ENCODE measurements at places on chromosomes 16 and 17.

DNA sequence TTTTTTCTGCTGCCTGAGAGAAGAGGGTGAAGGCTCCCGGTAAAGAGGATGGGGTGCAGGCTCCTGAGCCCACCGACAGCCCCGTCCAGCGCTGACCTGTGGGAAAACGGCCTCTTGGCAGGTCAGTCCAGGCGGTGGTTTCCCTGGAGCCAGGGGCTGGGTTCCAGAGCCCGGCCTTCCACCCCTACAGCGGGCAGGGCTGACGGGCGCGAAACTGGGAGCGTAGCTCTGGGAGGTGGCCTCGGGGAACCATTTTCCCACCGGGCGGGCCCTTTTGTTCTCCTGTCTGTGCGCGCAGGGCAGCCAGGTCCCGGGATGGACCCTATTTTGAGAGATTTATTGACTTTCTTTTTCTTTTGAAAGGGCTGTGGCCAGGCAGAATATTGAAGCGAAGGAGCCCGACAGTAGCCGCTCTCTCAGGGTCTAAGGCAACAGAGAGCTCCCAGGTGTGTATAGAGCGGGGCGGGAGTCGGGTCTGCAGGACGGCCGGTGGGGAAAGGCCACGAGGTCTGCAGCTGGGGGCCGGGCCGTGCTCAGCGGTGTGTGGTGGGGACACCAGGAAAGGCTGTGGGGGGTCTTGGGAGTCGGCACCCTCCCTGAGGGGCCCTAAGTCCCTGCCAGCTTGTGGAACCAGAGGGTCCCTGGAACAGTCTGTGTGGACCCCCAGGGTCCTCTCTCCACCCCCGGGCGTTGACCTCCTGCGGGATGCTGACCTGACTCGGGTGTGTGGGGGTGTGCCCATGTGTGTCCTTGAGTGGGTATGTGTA lies 32.3 kb downstream of the METRNL start:
- DNase-seq = no peak

GRCh38 chr16:30068750-30069610 lies 3.4 kb downstream of the ALDOA start:
- peak; percentile 72 for DNase-seq

GRCh38 chr17:63423251-63423950 lies 22.7 kb downstream of the CYB561 start:
- DNase-seq = no peak

GRCh38 chr17:10574324-10574723 lies 24.9 kb upstream of the MYH2 start:
- DNase-seq = no peak

- no peak for DNase-seq
Observed at GRCh38 chr17:16374146-16374938, 6.5 kb upstream of the UBB start.

GRCh38 chr16:77220427-77220826 lies 21.2 kb downstream of the SYCE1L start:
- no peak for DNase-seq

GRCh38 chr16:48408688-48409087 lies 23.5 kb upstream of the SIAH1 start:
- no peak for DNase-seq

DNA sequence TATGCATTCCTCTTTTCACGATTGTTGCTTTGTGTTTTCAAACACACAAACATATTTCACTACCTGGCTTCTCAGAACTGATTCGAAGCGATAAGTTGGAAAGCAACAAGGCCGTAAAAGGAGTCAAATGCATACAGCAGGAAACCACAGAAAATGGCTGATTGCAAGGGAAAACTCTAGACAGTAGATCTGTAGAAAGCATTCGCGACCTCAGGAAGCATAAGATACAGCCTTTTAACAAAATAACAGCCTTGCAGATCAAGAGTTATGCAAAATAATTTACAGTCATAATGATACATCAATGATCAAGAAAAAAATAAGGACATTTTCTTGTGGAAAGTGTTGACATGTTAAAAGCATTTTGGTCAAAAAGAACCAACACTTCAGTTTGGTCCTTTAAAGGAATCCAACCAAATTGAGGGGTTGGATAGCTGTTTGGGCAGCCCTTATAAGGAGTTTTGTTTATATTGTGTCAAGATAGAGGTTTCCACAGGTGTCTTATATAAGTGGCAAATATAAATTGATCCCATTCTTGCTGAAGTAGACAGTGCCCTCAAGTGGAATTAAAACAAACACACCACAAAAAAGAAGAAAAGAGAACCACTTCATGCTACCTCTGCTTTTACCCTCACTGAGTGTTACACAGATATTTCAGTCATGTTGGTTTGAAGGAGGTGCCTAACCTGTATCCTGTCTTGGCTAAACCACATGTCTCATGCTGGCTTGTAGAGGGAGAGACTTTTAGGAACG lies 5.5 kb downstream of the CYLD start:
- peak; percentile 73 for DNase-seq

GRCh38 chr16:56355221-56355620 lies 70.1 kb downstream of the AMFR start:
- no peak for DNase-seq

DNA sequence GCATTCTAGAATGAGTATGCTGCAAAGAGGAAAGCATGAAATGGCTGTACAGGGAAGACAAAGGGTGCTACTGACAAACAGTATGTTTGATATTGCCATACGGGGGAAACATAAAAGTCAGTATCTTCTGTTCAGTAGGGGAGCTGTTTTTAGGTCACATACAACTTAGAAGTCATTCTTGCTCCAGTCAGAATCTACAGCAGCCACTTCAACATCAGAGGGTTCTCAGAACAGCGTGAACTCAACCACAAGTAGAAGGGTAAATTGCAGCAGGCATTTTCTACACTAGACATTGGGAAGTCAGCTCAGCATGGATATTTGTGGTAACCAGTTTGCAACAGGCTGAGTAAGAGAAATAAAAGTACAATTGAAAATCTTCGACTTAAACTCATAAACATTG lies 1241.8 kb upstream of the GOT2 start:
- no peak for DNase-seq

DNA sequence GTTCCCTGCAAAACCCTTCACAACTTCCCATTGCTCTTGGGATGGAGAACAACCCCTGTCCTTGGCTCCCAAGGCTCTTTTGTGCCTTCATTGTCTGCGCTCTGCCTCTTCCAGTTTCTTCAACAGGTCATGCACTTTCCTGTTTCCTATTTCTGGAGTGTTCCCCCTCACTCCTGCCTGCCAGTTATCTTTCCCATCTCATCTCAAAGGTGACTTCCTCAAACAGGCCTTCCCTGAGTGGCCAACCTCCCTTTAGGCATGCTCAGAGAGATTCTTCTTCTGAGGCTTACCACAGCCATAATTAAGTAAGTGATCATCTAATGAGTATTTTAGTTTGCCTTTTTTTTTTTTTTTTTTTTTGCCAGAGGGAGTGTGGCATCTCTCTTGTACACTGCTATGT lies 2.9 kb upstream of the CYLD start:
- no peak for DNase-seq

DNA sequence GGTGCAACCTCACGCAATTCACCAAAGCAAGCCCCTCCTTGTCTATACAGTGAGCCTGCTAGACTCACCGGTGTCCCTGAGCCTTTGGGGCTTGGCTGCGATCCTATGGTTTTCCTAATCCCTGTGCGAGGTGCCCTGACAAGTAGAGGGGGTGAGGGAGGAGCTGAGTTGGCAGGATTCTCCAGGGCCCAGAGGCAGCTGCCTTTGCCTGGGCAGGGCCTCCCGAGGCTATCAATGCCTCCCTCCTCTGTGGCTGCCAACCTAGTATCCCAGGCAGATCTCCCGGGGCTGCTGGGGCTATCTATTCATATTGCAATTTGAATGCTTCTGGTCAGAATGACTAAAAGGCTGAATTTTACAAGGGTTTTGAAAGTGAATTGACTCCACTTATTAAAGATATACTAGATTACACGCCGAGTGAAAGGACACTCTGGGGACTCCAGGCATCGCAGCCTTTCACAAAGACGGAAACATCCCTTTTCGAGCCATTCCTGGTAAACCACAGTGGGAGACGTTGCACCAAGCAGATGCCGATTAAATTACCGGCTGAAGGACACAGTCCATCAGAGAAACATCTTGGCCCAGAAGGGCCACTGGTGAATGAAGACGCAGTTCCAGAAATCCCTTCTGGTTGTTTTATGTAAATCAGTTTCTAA lies 11.3 kb upstream of the PITPNM3 start:
- no peak for DNase-seq

GRCh38 chr17:31499771-31500554 lies 108.5 kb downstream of the RAB11FIP4 start:
- DNase-seq = no peak

- no peak for DNase-seq
Observed at GRCh38 chr16:51228097-51228659, 77.1 kb upstream of the SALL1 start.

DNA sequence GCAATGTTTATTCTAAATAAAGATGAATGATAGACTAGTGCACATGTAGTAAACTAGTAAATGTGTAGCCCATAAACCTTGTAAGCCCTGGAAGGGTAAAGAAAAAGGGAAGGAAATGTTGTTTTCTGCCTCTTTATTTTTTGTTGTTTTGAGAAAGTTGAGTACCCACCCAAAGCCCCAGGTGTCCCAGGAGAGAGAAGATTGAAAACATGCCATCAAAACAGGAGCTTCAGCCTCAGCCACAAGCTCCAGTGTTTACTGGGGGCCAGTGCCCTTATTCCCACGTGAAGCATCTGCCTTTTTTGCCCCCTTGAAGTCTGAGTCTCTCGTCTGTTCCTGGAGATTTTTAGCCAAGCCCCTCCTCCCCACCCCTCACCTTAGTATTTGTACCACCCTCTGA lies 121.5 kb downstream of the PRKCB start:
- no peak for DNase-seq

DNA sequence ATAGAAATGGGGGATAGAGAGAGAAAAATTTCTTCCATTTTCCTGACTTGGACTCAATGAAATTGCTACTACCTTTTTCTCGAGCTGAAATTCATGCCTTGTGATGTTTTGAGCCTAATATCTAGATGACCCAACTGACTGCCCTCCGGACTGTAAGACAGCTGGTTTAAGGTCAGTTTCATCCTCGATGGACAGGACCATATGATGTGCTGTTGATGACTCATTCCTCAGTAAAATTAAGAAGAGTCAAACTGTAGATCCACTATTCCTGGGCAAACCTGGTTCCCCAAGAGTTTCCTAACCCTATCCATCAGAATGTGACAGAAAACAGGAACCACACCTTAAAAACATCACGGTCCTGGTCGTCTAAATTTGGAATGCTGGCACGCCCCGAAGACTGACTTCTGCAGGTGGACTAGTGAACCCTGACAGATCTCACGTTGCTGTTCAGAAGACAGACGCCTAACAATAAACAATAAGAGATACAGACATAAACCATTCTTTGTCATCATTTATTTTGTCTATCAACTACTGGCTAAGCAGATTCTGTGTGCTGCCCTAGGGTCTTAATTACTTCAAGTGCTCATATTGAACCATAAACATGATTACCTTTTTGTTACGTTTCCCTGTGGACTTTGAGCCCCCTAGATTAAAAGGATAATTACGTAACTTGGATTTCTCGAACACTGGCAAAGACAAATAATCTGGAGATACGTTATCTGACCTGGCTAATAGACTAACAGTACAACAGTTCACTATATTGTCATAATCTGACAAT lies 45.1 kb upstream of the NOS2 start:
- DNase-seq = no peak

DNA sequence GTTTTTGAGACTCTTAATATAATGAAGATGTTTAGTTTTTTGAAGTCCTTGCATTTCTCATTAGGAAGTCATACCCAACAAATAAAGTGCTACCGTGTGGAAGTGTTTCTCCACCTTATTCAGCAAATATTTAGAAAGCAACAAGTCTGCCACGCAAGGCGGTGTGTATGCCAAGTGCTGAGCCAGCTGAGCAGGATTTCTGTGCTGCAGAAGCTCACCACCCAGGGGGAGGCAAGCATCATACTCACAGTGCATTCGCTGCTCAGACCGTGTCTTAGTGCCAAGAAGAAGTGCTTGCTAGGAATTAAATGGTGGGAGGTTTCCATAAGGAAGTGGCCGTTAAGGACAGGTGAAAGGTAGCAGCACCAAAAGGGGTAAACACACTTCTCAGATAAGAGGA lies 111.2 kb downstream of the ARHGAP44 start:
- DNase-seq = no peak

DNA sequence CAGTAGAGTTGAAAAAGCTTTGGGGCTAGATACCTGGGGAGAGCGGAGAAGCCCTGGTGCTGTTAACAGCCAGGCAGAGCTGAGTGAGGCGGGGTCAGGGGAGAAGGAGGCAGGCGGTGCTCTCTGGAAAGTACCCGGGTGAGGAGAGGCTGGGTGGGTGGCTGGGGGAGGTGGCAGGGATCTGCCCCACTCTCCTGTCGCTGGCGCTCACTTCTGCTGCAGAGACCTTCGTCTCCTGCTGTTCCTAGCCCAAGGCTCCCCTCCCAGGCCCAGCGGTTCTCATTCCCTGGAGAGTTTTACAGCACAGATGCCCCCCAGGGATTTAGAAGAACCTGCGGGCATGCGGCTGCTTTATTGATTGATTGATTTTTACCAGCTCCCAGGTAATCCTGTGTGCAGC lies 302.8 kb downstream of the IRF8 start:
- DNase-seq = no peak

DNA sequence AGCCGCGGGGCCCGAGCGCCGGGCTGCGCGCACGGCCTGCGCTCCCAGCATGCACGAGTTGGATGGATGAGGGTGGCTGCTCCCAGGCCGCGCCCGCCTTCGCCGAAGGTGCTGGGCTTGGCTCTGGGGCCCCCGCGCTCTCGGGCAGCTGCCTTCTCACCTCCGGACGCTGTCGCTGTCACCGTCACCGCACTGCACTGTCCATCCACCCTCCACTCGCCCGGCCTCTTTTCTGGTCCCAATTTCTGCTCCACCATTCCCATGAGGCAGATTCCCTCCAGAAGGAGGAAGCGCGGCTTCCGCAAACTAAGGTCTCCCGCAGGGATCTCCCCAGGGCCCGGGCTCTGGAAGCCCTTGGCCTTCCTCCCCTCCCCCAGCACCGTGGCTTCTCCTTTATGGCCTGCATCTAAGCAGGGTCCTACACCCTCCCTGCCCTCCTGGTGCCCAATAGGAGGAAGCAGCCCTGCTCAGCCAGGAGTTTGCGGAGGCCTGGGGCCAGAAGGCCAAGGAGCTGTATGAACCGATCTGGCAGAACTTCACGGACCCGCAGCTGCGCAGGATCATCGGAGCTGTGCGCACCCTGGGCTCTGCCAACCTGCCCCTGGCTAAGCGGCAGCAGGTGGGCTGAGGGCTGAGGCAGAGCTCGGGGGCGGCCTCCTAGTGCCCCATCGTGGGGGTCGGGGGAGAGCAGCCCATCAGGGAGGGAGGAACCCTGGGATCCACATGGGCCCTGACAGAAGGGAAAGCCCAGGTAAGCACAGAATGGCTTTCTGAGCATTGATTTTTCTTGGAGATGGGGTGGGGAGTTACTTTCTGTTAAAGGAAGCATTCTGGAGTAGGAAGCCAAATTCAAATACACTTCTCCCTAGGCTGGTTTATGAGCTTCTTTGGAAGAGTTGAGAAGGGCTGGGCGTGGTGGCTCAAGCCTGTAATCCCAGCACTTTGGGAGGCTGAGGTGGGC lies 899 bp downstream of the ACE start:
- DNase-seq = no peak

DNA sequence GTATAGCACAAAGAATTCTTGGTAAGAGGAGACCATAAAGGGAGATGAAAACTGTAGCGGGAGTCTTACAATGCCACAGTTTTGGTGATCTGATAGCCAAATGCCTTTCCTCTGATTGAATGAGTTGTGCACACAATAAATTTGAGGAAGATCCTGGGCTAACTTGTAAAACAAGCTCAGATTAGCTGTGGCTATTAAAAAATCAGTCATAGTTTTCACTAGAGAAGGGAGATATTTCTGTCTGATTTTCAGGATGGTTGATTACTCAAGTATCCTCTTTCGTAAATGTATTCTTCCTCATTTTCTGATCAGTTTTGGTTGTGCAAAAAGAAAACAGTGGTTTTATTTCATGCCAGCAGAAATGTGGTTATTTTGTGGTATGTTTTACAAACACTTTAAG lies 9.1 kb upstream of the METTL9 start:
- DNase-seq = no peak

Data from CD4-positive, CD25-positive, alpha-beta regulatory T cell (primary cell).